ENCODE measurements at places on chromosomes 4 and X.

- no peak for DNase-seq
Measured at GRCh38 chrX:86604607-86605006, 456.4 kb downstream of the DACH2 start.

- no peak for DNase-seq
Measured at GRCh38 chr4:16785793-16786527, 112.5 kb downstream of the LDB2 start.

GRCh38 chr4:181971411-181971810 lies 271.8 kb upstream of the TENM3 start:
- no peak for DNase-seq

DNA sequence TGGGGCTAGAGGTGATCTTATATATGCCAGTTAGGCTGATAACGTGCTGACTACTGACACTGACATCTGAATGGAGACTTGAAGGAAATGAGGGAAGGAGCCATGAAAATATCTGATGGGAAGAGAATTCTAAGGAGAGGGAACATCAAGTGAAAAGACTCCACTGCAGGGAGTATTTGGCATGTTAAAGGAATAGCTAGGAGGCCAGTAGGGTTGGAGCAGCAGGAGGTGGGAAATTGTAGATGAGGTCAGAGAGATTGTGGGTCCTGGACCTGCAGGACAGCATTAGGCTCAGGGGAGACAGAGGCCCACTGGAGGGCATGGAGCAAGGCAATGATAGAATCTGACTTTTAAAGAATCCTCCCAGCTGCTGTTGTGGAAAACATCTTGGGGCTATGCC lies 55.8 kb upstream of the NSUN7 start:
- DNase-seq, result no peak

GRCh38 chrX:107119283-107119682 lies 661 bp upstream of the RBM41 start:
- DNase-seq, result no peak

GRCh38 chr4:76984788-76985211 lies 35.2 kb downstream of the SEPTIN11 start:
- DNase-seq, result peak; percentile 40

GRCh38 chr4:169971456-169972015 lies 54.7 kb downstream of the MFAP3L start:
- DNase-seq, result no peak

DNA sequence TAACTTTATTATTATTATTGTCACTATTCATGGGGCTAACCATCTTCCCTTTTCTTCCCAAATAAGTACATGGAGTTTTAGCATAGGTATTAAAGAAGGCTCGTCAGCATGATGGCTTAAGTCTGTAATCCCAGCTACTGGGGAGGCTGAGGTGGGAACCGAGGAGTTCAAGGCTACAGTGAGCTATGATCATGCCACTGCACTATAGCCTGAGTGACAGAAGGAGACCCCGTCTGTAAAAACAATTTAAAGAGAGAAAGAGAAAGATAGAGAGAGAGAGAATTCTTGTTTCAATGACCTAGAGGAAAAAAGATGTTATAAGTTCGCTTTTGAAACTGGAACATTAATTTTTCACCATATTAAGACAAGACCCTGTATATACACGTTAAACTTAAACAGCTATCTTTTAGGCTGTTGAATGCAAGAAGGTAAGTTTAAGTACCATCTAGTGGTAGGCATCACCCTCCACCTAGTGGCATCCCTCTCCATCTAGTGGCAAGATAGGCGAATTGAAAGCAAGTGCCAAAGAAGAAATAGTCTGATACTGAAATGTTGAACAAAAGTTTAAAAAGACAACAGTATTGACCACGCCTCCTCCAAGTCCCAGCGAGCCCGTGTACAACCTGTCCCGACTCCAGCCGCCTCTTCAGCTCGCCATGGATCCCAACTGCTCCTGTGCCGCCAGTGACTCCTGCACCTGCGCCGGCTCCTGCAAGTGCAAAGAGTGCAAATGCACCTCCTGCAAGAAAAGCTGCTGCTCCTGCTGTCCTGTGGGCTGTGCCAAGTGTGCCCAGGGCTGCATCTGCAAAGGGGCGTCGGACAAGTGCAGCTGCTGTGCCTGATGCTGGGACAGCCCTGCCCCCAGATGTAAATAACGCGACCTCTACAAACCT lies 26.0 kb upstream of the YTHDC1 start:
- no peak for DNase-seq

DNA sequence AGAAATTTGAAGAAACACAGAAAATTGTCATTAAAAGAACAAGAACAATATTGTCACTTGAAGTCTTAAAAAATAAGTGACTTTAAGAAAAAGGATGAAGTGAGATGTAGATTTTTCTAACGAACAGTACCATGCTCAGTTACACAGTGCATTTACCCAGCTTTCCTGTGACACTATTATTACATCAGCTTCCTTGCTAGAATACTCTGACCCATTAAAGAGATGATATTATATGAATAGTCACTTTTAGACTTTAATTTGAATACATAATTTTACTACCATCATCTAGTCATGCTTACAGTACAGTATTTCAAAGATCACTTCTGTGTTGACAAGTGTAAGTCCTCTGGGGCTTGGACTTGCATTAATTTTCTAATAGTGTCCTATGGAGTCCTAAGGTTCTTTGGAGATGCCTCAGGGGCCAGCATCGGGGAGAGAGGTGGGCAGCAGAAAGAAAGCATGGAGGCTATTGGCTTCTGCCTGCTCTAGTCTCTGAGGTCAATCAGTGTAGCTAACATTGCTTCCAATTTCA lies 10.7 kb downstream of the COL25A1 start:
- no peak for DNase-seq

Data from liver (tissue), 10 donors.